HFF-Myc (cell line): ENCODE measurements at places on chromosomes 3 and 15.

GRCh38 chr3:184604615-184605290, 43.2 kb downstream of the EPHB3 start:
- DNase-seq, result no peak

DNA sequence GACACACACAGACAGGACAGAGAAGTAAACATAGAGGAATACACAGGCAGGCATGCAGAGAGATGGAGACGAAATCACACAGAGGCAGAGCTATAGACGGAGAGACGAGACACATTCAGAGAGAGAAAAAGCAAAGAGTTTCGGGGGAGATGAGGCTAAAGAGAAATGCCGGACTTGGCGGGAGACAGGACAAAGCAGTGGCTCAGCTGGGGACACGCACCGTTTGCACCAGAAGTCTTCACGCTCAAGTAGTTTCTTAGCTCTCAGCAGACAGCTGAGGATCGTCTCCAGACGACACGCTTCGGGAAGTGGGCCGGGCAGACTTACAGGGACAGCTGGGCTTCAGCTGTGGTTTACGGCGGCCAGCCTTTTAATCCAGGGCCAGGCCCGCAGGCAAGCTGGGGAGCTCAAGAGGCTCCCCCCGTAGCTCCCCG, 56.2 kb upstream of the DLG1 start:
- no peak for DNase-seq

- no peak for DNase-seq
Observed at GRCh38 chr3:53650928-53651661, 156.7 kb downstream of the CACNA1D start.

DNA sequence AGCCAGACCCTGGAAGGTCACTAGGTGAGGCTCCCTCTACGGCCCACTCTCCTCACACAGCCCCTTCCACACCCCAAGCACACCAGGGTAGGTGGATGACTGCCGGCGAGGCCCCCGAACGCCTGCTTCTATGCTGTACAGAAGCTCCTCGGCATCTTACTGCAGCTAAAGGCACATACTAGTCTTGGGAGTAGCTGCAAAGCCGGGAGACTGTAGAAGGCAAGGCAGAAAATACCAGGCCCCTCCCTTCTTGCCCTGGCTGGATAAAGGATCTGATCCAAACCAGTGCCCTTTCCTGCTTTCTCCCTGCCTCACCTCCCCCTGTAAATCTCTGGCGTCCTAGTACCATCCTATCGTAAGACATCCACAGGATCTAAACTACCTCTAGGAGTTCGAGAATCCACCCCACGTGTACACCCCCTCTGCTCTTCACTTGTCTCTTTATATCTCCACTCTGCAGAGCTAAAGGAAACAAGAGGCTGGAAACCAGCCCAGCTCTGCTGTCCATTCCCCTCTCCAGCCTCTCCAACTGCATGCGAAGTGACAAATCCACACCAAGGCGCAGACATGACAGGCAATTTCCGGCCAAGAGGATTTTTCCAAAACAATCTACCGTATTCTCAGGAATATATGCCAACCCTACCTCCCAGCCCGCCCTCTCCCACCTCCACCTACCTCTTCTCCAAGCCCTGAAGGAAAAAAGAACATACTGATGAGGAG, 11.8 kb downstream of the TNK2 start:
- no peak for DNase-seq

GRCh38 chr3:28376424-28376823, 27.8 kb upstream of the AZI2 start:
- no peak for DNase-seq

- DNase-seq, result no peak
Observed at GRCh38 chr15:39131609-39132008, 449.3 kb upstream of the THBS1 start.

- DNase-seq, result no peak
Observed at GRCh38 chr15:101054116-101054515, 135.0 kb downstream of the LRRK1 start.

DNA sequence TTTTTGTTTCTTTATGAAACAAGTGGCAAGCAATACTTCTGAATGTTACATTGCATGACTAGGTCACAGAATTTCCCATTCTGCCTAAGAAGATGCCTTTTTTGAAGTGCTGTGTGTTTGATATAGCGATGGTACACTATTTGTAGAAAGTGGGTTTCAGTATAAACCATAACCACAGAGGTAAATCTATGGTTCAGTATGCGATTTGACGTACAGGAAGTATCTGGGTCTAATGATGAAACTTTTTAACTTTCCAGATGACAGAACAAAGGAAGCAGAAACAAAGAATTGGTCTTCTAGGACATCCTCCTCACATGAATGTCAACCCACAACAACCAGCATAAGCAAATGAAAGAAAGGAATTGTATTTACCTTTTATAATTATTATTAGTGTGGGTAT, 133.4 kb upstream of the BHLHE40 start:
- DNase-seq, result no peak

GRCh38 chr3:127419641-127420553, 132.1 kb upstream of the PRR20G start:
- DNase-seq, result no peak

GRCh38 chr3:160226026-160226907, 1.0 kb downstream of the C3orf80 start:
- DNase-seq, result no peak

DNA sequence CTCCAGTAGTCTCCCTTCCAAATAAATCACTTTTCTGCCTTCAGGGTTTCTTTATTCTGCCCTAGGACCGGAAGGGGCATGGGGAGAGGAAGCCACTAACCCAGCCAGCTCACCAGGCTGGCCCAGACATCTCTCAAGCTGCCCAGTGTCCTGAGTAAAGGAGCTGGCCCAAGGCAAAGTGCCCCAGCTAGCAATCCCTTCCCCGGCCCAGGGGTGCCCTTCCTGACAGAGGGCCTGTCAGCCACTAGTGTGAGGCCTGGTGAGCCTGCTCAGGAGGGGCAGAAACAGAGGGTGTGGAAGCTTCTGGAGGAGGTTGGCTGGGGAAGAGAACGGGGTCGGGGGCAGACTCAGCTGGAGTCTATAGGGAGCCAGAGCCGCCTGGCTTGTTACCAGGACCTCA, 22.2 kb downstream of the SHF start:
- DNase-seq, result no peak

DNA sequence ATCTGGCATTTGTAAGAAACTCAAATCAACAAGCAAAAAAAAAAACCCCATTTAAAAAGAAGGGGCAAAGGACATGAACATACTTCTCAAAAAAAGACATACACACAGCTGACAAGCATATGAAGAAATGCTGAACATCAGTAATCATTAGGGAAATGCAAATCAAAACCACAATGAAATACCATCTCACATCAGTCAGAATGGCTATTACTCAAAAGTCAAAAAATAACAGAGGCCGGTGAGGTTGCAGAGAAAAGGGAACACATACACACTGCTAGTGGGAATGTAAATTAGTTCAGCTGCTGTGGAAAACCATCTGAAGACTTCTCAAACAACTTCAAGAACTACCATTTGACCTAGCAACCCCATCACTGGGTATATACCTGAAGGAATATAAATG, 199.4 kb upstream of the THBS1 start:
- no peak for DNase-seq

GRCh38 chr15:56358604-56359003, 6.6 kb upstream of the TEX9 start:
- no peak for DNase-seq

DNA sequence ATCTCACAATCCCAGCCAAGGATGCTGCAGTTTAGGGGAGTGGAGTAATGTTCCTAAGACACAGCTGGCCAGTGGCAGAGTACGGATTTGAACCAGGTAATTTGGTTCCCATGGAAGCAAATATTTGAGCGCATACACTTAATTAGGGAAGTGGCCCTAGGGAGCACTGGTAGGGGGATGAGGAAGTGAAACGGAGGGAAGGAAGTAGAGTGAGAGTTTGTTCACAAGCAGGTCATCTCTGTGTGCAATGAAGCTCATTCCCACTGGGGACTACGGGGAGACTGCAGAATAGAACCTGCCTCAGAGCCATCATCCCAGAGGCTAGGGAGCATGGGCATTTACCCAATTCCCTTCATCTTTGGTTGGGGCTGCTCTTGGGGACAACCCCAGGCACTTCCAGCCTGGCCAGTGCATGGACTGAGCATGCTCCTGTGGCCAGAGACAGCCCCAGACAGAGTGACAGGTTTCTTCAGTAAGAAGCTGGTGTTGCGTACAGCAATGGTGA, 317.2 kb upstream of the PROK2 start:
- DNase-seq, result no peak

- no peak for DNase-seq
Observed at GRCh38 chr15:83207009-83207659, 489 bp downstream of the HDGFL3 start.

- DNase-seq, result no peak
Observed at GRCh38 chr3:58952128-58952917, 97.5 kb downstream of the CFAP20DC start.

DNA sequence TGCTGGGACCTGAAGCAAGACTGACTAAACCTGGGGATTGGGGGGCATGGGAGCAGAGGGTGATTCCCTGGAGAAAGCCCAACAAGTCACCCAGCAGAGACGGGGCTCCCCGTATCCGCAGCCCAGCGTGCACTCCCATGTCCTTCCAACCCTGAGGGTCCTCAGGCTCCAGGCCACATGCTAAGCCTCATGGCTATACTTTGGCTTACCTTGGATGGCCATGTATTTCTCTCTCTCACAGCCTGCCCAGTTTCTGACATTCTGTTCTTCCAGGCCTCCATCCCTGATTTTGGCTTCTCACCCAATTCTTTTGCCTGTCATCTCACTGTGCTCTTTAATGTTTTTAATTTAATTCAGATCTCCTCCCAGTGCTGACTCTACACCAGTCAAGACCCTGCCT, 126.8 kb upstream of the CTDSPL start:
- no peak for DNase-seq

- no peak for DNase-seq
Observed at GRCh38 chr15:82972990-82973389, 13.0 kb upstream of the RAMAC start.

DNA sequence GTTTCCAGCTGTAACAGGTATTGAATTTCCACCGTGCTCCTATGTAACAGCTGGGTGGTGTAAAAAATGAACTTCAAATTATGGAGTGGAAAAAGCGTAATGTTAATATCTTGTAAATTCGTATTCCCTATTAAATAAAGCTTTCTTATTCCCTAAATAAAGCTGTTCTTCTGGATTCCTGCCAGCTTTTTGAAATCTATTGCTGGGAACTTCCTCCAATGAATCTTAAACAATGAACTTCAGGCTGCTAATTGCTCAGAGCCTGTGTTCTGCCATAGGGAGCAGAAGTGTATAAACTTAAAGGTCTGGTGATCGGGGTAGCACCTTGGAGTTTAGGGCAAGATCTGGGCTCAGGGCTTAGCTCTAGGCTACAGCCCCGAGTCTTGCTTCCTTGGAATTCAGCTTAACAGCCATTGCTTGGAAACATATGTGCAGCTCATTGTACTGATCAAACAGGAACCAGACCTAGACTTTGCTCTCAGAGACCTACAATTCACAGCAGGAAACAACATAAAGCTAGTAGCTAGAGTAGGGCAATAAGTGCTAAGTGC, 1.4 kb downstream of the ARL14 start:
- DNase-seq, result no peak

DNA sequence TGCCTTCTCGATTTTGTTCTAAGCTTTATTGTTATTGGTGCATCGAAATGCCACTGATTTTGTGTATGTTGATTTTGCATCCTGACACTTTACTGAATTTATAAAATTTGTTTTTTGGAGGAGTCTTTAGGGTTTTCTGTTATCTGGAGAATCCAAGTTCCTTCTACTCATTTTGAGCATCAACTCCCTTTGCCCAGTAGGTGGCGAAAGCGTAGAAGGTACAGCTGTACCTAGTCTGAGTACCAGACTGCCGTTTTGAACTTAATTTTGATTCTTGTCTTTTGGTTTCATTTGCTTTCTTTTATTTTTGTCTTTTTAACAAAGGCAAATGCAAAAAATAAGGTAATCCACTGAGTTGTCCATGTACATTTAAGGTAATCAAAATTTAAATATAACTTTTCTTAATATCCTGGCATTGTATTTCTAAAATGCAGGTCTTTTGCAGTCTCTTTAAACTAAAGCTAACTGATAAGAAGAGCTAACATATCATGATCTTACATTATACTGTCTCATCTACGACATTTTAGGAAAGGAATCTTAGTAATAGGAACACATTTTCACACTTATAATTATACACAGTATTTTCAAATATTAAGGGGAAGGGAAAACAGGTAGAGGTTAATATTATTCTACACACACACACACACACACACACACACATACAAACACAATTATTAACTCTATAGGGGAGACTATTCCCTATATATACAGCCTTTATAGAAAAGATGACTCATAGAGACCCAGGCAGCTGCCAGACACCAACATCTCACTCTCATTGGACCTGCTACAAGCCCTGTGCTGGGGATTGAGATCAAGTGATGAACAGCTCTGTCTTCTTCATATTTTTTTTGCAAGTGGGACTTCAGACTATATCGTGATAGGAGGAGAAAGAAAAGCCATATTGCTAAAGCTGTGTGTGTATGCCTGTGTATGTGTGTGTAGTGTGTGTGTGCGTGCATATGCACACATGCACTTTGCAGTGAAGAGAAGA, 71.8 kb downstream of the SYNPR start:
- DNase-seq, result peak; percentile 35

- DNase-seq, result no peak
Observed at GRCh38 chr15:66774001-66774814, 72.2 kb downstream of the SMAD6 start.

GRCh38 chr3:56795829-56796185, 5.9 kb downstream of the ARHGEF3 start:
- no peak for DNase-seq

- DNase-seq, result peak; percentile 5
Observed at GRCh38 chr15:60212536-60212935, 185.2 kb downstream of the ANXA2 start.

DNA sequence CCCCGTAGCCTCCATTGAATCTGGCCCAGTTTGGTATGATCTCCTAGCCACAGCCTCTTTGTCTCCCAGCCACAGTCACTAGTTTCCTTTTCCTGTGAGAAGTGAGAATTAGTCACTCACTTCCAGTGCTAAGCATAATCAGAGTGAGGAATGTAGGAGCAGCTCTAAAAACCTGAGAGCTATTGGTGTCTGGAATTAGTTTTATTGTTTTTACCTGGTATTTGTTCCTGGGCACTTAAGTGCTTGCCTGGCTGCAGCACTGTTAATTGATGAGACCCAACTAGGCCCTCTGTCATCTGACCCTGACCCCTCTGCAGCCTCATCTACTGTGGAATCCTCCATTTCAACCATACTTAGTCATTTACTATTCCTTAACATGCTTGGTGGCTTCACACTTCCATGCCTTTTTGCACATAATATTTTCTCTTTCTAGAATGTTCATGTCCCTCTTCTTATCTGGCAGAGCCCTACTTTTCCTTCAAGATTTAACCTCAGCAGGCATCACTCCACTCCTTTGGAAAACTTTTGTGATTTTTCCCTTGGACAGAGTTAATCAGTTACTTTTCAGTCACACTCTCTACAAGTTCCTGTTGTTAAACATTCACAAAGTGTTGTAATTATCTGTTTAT, 48.8 kb downstream of the PDE8A start:
- no peak for DNase-seq

- DNase-seq, result no peak
Observed at GRCh38 chr3:118128886-118129285, 905.8 kb downstream of the IGSF11 start.
